ENCODE measurements at places on chromosomes 13 and 19. TPM values are rescaled to one million over a fixed set of nuclear protein-coding genes. Genes with fewer than 3 reads are reported as not detected.
A peak's percentile ranks its signal among the peaks of the same experiment; 100 is the strongest.

The CEACAM7 gene
- total RNA-seq = not detected

The KANK2 gene
- 445 TPM for total RNA-seq

The ERICH4 gene
- total RNA-seq = not detected

The C19orf44 gene
- 2.3 TPM for total RNA-seq

The SLC39A3 gene
- 38.0 TPM for total RNA-seq

The MYO9B gene
- 25.4 TPM for total RNA-seq

The PRSS57 gene
- total RNA-seq = not detected

The LINGO3 gene
- total RNA-seq = not detected

The TUBA3C gene
- not detected for total RNA-seq

DNA sequence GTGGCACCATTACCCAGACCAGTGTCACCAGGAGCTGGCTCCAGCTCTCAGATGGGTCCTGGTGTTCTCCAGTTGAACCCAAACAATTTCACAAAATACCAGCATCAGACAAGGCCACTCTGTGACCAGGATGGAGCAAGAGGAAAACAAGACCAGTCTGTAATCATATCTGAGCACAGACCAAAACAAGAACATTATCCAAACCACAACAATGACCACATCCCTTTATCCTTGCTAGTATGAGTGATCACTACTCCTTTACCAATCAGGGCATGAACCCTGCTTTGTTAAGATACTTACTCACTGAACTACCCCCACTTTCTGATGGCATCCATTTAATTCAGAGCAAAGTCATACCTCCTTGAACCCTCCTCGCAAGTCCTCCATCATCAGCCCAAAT lies 145.9 kb downstream of the NUFIP1 start:
- H3K36me3 ChIP-seq = no peaks in the 10 kb centered on the region
- no peak overlapping the region for H3K4me3 ChIP-seq
- peak; percentile 34 for DNase-seq
- no peaks in the 10 kb centered on the region for H3K27me3 ChIP-seq
- no peak overlapping the region for H3K27ac ChIP-seq

- H3K27me3 ChIP-seq = no peaks in the 10 kb centered on the region
- H3K4me1 ChIP-seq = peaks cover 17% of the 10 kb centered on the region
- peak overlapping the region; percentile 64 for H3K4me3 ChIP-seq
Observed at GRCh38 chr13:71864094-71864985, 2.7 kb downstream of the DACH1 start.

- no peak within 1 kb of the TSS for H3K27ac ChIP-seq
- H3K36me3 ChIP-seq = no peaks in the 10 kb centered on the region
- H3K4me1 ChIP-seq = no peaks in the 10 kb centered on the region
- DNase-seq = no peak
- H3K27me3 ChIP-seq = peaks cover 5% of the 10 kb centered on the region
Observed at GRCh38 chr19:19211499-19212420, at the start of gene NCAN. Gene NCAN, plus strand, starts transcription at chr19:19211958. Its CDS starts 4,996 bp downstream, at chr19:19216954.

DNA sequence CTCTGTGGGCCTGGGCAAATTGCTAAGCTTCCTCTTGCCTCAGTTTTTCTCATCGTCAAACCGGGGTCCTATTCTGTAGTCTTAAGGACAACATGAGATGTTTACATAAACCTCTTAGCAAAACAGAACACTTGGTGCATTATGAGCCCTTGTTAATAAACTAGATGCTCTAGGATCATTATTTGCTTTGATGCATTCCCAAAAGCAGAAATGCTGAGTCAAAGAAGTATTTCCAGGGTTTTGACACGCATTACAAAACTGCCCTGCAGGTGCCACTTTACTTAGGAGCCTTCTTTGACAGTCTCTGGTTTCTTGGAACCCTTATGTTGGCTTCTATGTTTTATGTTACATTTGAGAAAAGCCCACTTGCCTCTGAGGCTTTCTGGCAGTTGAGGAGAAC lies 12.1 kb downstream of the AKAP11 start:
- H3K27ac ChIP-seq = no peak overlapping the region
- H3K4me3 ChIP-seq = no peak overlapping the region
- no peak for DNase-seq
- no peaks in the 10 kb centered on the region for H3K27me3 ChIP-seq
- peaks cover 12% of the 10 kb centered on the region for H3K36me3 ChIP-seq

- no peaks in the 10 kb centered on the region for H3K27me3 ChIP-seq
- DNase-seq = no peak
- H3K36me3 ChIP-seq = no peaks in the 10 kb centered on the region
Observed at GRCh38 chr19:54077334-54077733, 3.8 kb downstream of the TARM1 start.

GRCh38 chr19:21568816-21569493 lies 63.6 kb downstream of the ZNF429 start:
- DNase-seq = peak; percentile 88
- H3K27me3 ChIP-seq = no peaks in the 10 kb centered on the region
- no peaks in the 10 kb centered on the region for H3K36me3 ChIP-seq
- peak overlapping the region; percentile 66 for H3K4me3 ChIP-seq
- H3K27ac ChIP-seq = peak overlapping the region; percentile 84
- H3K4me1 ChIP-seq = peaks cover 4% of the 10 kb centered on the region

DNA sequence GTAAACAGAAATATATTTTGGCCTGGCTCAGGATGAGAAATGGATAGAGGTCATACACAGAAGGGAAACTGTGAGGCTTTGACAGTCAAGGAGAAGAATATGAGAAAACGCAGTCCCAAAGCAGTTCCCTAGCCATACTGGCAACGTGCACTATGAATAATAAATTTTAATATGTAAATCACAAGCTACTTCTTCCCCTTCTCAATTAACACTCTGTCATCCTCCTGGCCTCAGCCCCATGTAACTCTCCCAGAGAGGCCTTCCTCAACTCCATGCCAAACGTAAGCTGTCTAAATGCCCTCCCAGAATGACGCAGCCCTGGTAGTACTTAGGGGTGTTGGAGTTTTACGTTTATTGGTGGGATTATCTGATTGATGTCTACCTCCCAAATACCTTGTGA lies 732.6 kb downstream of the LIG4 start:
- no peaks in the 10 kb centered on the region for H3K36me3 ChIP-seq
- H3K4me3 ChIP-seq = no peak overlapping the region
- H3K27ac ChIP-seq = no peak overlapping the region
- no peaks in the 10 kb centered on the region for H3K27me3 ChIP-seq
- no peak for DNase-seq
- H3K4me1 ChIP-seq = no peaks in the 10 kb centered on the region

DNA sequence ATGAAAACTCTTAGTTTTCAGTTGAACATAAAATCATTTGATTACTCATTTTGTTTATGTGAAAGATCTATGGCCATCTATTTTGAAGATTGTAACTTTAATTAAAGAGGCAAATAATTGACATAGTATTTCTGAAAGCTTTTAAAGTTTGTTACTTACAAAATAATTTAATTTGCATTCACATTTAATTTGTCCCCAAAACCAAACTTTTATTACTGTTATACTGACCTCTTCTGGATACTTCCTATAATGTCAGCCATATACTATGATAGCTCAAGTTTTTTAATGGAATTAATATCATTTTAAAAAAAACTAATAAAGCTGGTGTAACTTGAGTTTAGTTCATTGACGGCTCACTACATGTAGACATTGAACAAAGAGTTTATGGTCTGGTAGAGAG lies 4.9 kb upstream of the SGCG start:
- no peaks in the 10 kb centered on the region for H3K4me1 ChIP-seq
- H3K4me3 ChIP-seq = no peak overlapping the region
- DNase-seq = no peak
- H3K27ac ChIP-seq = no peak overlapping the region

GRCh38 chr19:57071444-57071843 lies 48.3 kb upstream of the USP29 start:
- no peaks in the 10 kb centered on the region for H3K36me3 ChIP-seq
- no peaks in the 10 kb centered on the region for H3K4me1 ChIP-seq
- no peak for DNase-seq
- H3K4me3 ChIP-seq = no peak overlapping the region

- DNase-seq = no peak
- H3K36me3 ChIP-seq = no peaks in the 10 kb centered on the region
- H3K27ac ChIP-seq = no peak overlapping the region
- no peaks in the 10 kb centered on the region for H3K4me1 ChIP-seq
- H3K4me3 ChIP-seq = no peak overlapping the region
Observed at GRCh38 chr13:93220073-93220472, 6.5 kb upstream of the GPC6 start.

DNA sequence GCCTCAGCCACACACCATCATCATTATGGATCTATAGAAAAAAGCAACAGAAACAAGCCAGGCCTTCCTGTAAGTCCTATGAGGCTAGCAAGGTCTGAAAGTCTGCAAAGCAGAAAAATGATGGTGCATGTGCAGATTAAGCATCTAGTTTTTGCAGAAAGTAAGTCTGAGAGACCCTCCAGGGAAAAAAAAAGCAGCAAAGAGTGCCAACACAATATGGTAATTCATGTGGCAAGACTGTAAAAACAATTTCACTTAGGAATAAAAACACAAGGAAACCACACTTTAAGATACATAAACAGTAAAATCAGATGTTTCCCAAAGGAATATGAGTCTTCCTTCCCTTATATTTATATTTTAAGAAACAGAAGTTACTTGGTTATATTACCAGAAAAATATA lies 112.3 kb upstream of the FBXL3 start:
- no peaks in the 10 kb centered on the region for H3K27me3 ChIP-seq
- H3K4me1 ChIP-seq = no peaks in the 10 kb centered on the region
- H3K4me3 ChIP-seq = no peak overlapping the region
- H3K36me3 ChIP-seq = peaks cover 31% of the 10 kb centered on the region
- DNase-seq = no peak

GRCh38 chr19:15104003-15104402 lies 3.2 kb upstream of the SYDE1 start:
- H3K27ac ChIP-seq = no peak overlapping the region
- no peaks in the 10 kb centered on the region for H3K27me3 ChIP-seq
- no peak for DNase-seq
- H3K4me1 ChIP-seq = no peaks in the 10 kb centered on the region

GRCh38 chr13:74869846-74870245 lies 612.1 kb downstream of the TBC1D4 start:
- no peak overlapping the region for H3K27ac ChIP-seq
- no peaks in the 10 kb centered on the region for H3K27me3 ChIP-seq
- H3K4me3 ChIP-seq = no peak overlapping the region
- no peaks in the 10 kb centered on the region for H3K4me1 ChIP-seq
- no peaks in the 10 kb centered on the region for H3K36me3 ChIP-seq
- DNase-seq = no peak

GRCh38 chr13:46288570-46289259 lies 77.0 kb downstream of the LRRC63 start:
- no peak overlapping the region for H3K27ac ChIP-seq
- no peaks in the 10 kb centered on the region for H3K27me3 ChIP-seq
- DNase-seq = no peak
- H3K4me1 ChIP-seq = no peaks in the 10 kb centered on the region

DNA sequence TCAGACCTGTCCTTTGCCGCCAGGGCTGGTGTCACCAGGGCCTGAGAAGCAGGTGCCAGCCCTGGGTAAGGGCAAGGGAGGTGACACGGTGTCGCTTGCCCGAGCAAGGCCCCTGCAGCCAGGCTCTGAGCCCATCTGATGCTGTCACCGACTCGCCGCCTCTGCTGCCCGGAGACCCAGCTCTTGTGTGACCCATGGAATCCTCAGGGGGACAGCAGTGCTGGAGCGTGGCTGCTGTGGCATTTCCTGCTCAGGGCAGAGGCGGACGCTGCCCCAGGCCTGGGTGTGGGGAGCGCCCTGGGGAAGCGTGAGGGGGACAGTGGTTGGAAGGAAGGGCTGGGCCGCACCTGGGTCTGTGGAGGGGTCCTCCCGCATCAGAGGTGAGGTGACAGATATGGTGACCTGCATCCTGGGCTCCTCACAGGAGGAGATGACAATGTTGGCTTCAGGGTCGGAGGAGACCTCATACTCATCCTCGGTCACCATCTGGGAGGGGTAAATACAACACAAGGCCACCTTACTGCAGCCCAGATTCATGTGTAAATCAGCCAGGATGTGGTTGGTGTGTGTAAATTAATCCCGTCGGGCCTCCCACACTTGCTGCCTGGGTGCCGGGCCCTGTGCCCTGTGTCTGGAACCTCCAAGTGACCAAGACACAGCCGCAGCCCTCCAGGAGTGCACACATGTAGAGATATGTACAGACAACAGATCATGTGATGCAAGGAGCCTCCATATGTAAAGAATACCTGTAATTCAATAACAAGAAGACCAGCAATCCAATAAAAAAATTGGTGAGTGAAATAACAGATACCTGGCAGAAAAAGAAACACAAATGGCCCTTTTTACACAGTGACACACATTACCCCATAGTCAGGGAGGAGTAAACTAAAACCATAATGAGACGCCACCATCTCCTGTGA lies 27.6 kb upstream of the MATK start:
- no peaks in the 10 kb centered on the region for H3K4me1 ChIP-seq
- no peak for DNase-seq
- no peak overlapping the region for H3K4me3 ChIP-seq
- peak overlapping the region; percentile 10 for H3K27ac ChIP-seq
- H3K27me3 ChIP-seq = no peaks in the 10 kb centered on the region

DNA sequence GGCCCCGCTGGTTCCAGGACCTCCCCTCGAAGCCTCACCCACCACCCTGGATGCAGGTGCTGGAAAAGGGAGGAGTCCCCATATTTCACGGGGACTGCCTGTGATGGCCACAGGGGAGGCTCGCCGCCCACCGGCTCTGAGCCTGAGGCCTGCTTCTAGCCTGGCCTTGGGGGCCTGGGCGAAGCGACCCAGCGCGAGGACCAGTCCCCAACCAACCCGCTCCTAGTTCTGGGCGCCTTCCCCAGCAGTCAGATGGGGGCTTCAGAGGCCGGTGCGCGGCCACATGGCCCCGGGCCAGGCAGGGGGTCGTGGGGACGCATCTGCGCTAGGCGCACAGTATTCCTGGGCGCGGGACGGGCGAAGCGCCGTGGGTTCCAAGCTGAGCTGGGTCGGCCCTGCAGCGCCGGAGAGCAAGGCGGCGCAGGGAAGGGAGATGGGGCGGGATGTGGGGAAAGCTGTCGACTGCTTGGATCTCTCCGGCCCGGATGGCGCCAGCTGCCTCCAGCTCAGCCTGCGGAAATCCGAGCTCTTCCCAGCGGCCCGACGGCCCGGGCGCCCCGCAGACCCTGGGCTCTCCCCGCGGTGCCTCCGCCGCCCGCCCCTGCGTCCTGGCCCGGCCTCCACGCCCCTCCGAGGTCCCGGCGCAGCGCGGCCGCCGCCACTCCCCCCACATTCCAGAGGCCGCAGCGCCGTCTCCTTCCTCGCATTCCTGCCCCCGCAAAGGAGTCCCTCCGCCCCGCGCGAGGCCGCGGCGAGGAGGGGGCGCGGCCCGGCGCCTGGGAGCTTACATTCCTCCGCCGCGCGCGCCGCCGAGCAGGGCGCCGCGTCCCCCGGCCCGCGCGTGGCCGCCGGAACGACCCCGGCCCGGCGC lies at the start of gene WTIP:
WTIP (plus strand) TSS at position 788 of the 871 bp plus-strand sequence. CDS start 217 bp downstream, outside the sequence.
- H3K27ac ChIP-seq = peak within 1 kb of the TSS; percentile 77
- H3K4me3 ChIP-seq = peak within 1 kb of the TSS; percentile 64

DNA sequence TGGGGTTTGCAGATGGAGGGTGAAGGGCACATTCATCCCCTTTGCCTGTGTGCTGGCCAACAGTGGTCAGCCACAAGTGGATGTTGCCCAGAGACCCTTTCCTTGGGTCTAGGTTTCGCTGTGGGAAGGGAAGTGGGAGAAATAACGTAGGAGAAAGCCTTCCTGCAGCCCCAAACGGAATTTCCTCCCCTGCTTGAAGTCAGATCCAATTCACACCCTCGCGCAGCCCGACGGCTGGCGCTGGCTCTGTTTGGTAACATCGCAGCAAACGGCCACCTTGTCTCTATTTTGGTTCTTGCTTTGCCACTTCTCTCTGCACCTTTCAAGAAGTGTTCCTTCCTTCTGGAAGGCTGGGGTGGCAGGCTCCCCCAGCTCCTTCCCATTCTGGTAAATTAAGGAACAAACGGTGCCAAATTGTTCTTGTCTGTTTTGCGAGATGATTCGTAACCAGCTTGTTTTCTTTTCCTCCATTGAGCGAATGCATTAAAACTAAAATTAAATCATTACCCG lies 45.4 kb downstream of the CHST8 start:
- H3K27ac ChIP-seq = no peak overlapping the region
- H3K4me3 ChIP-seq = no peak overlapping the region
- H3K4me1 ChIP-seq = no peaks in the 10 kb centered on the region
- no peaks in the 10 kb centered on the region for H3K36me3 ChIP-seq
- peak; percentile 16 for DNase-seq

Measured in right atrium auricular region (tissue), 2 donors.